ENCODE measurements at places on chromosomes 4 and X.

- DNase-seq, result no peak
These were observed 1317.4 kb upstream of the TENM3 start for GRCh38 chr4:180925805-180926204.

- no peak for DNase-seq
These were observed 30.2 kb downstream of the DYNLT3 start for GRCh38 chrX:37817176-37817575.

DNA sequence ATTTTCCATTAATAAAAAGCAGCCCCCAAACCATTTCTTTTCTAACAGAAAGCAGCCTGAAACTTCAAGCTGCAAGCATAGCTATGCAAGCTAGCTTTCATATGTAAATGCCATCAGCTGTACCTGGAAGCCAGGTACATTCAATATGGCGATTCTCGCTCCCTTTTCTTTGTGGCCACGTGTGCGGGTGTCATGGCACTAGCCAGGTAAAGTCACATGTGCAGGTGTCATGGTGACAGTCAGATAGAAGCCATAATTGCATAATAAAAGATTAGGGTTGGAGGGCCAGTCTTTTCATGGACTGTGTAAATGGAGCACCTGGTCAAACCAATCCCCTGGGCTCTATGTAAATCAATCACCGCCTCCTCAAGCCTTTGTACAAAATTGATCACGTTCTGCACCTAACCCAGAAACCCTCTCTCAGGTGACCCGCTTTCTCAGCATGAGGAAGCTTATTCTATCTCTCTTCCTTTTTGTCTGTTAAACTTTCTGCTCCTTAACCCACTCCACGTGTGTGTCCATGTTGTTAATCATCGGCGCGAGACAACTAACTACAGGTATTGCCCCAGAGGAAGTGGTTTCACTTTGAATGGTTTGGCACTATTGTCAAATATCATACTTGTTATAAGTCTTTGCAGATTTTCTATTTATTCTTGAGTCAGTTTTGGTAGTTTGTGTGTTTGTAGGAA is 18.0 kb upstream of the RHOXF2 start:
- no peak for DNase-seq

- DNase-seq, result no peak
These were observed 1295.8 kb upstream of the TENM3 start for GRCh38 chr4:180947425-180947824.

DNA sequence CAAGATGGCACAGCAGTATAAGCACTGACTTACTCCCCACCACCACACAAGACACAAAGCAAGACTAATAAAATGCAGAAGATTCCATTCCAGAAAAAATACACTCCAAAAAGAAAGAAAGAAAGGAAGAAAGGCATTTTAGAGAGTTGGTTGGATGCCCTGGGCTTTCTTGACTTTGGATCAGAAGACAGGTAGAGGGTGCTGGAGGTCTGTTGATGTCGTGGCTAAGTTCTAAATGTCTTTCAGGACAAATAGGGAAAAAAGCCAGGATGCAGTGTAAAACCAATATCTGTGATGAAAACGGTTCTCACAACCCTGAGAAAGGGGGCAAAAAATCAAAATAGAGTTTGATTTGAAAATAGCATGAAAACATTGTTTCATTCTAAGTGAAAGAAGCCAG is 555.2 kb upstream of the PRKX start:
- DNase-seq, result no peak

GRCh38 chrX:56785442-56785841 is 56.4 kb downstream of the NBDY start:
- no peak for DNase-seq

GRCh38 chr4:187059021-187059420 is 335.4 kb upstream of the FAT1 start:
- no peak for DNase-seq

DNA sequence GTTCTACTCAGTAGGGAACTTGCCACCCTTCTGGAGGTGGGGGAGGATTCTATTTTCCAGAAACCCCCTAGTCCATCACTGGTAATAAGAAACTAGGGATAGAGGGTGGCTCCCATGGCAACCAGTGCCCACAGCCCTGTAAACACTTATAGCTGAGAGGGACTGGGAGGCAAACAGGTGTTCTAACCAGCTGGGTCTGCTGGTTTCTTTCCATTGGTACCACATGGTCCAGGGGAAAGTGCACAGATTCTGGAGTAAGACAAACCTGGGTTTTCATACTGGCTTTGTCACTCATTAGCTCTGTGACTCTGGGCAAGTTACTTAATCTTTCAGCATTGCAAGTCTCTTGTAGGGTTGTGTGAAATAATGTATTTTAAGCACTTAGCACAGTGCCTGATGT is 26.9 kb downstream of the IGSF1 start:
- DNase-seq, result no peak

- DNase-seq, result no peak
These were observed 40.0 kb downstream of the FGFRL1 start for GRCh38 chr4:1051472-1051871.

DNA sequence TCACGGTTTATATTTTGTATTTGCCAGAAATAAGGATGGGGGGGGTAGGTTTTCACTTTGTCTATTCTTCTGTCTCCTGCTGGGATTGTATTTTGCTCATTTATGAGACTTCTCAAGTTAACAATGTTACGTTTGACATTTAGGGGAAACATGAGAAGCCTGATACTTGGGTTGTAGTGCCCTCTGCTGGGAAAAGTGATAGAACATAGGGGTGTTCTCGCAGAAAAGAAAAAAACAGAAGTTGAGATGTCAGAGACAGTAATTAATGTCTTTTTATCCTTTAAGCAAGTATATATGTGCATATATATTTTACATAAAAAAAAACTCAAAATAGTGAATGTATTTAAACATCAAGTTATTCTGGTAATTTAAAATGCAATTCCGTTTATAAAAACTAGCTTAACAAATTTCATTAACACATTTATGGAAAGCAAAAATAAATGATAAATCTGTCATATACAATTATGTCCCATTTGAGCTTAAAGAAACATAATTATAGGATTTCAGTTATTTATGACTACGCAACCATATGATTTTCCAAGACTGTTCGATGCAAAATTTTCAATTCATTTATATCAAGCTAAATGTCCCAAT is 46.0 kb upstream of the TMPRSS11F start:
- DNase-seq, result no peak

- DNase-seq, result no peak
These were observed 25.7 kb downstream of the ZFX start for GRCh38 chrX:24175276-24175675.

DNA sequence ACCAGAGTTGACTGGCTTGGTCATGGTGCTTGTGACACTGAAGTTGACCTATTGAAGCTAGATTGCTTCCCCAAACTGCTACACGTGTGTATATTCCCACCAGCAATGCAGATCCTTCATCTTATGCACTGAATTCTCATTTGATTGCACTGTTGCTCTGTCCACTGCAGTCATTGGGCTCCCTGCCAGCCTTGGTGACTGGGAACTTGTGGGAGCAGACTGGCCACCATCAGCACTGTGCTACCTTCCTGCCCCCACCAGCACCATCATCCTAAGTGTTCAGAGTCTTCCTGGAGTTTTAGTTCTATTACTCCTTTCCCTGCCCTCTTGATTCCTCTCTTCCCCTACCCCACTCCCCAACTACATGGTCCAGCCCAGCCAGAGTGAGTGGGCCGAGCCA is 117.7 kb upstream of the PRPS2 start:
- DNase-seq, result no peak

DNA sequence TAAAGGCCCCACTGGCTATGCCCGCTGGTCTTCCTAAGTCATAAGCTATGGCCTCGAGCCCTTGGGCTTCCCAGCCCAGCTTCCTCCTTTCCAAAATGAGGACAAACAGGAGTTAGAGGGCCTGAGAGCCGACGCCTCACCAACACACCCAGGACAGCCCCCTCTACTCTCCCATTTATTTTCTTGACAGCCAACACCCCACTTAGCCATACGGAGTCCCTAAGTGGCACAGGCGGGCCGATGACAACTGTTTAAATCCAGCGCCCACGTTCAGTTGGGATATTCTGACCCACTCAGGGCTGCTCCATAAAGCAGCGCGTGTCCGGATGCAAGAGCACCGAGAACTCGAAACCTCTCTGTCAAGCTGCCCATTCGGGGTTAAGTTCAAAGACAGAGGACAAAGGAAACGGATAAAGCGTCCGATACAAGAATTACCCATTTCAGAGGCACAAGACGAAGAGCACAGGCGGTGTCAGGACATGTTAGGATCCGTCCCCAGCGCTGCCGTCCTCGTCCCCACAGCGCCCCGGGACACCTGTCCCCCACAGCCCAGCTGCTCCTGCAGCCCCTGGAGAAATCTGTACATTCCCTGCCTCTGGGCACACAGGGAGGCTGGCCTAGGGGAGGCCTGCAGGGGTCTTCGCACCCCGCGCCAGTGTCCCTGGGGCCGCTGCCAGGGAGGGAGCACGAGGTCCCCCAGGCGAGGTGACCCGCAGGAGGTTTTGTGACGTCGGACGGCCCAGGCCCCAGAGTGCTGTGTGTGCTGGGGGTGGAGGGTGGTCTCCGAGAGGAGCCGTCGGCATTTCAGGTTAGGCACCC is 1.2 kb downstream of the PRKX start:
- DNase-seq, result no peak

- no peak for DNase-seq
These were observed 148.6 kb upstream of the TTC29 start for GRCh38 chr4:147094238-147094637.

Data from GM12892 (cell line).